Right hindlimb (tissue), 1 donor: ENCODE measurements at places on chromosomes 12 and 14.

GRCh38 chr14:51445001-51445390 is 204.9 kb downstream of the TMX1 start:
- no peak for DNase-seq

GRCh38 chr12:19437996-19438395 is 1.3 kb upstream of the AEBP2 start:
- no peak for DNase-seq

DNA sequence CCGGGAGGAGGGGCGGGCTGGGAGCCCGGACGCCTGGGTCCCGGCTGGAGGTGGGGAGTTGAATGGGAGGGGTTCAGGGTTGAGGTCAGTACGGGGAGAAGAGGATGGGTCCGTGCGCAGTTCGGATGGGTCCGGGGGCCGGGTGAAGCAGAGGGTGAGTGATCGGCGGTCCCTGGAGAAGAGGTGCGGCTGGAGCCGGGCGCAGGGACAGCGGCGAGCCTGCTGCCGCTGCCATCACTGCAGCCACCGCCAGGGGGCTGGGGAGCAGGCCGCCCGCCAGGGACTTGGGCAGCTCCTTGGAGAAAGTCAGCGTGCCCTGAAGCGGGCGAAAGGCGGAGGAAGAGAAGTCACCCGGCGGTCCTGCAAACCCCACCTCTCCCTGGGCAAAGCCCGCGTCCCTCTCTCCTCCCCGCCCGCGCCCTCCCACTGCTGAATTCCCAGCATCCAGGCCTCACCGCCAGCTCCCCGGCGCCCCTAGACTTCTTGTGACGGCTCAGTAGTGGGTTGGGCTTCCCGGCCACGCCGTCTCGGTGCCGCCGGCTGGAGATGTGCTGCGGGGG is 6.0 kb upstream of the GPR84 start:
- peak; percentile 90 for DNase-seq

- DNase-seq, result no peak
These were observed 127.1 kb downstream of the GTF2A1 start for GRCh38 chr14:81093651-81094050.

DNA sequence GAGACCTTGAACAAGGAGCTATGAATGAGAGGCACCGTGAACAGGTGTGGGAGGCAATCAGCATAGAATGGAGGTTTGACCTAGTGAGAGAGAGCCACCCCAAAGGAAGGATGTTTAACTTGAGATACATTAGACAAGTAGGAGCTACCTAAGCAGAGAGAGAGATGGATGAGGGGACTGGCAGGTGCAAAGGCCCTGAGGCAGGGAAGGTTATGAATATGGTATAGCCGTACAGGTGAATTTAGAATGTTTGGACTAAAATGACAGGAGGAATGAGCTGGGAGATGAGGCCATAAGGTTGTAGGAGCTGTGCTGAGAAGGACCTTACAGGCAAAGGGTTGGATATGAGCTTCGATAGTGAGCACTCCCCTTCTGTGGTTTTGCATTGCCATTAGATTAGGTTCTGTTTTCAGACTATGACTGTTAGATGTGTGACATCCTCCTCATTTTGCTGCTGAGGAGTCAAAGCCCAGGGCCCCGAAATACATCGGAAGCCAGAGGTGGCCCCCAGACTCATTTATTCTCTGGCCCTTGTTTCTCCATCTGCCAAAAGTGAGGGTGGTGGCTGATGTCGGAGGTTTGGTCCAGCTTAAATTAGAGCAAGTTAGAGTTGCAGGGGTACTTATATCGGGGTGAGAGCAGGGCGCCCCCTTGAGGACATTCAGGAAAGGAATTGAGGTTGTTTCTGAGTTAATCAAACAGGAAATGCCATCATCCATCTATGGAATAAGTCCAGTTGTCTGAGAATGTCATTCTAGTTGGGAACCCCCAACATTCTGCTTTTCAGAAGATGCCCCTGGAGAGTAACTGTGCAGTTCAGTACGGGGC is 29.4 kb downstream of the SLC24A4 start:
- DNase-seq, result no peak

DNA sequence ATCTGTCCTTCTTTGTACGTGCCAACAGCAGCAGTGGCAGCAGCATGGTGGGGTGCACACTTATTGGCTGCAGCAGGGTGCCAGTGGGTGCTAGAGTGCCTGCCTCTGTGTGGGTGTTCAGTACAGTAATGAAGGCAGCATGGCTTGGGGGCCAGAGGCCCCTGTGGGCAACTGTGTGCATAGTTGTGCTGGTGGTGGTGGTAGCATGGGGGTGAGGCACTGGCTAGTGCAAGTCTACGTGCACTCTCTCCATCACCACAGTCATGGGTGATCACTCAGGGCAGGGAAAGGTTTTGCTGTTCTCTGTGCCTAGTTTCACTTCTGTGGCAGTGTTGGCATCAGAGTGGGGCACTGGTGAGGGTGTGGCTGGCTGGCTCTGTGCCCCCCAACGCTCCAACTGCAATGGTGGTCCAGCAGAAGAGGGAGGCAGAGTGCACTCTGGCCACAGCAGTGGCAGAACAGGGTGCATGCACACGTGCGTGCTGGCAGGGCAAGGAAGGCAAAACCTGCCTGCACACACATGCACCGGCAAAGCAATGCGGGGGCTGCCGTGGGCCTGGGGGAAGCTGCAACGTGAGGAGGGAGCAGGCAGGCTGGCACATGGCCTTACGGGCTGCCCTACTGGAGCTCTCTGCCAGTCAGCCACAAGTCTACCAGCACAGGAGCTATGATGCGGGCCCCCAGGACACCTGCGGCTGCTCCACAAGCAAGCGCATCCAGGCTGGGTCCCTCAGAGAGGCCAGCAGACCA is 60.1 kb downstream of the CRACR2A start:
- DNase-seq, result no peak

GRCh38 chr14:84864548-84865271 is 665.2 kb upstream of the FLRT2 start:
- no peak for DNase-seq

DNA sequence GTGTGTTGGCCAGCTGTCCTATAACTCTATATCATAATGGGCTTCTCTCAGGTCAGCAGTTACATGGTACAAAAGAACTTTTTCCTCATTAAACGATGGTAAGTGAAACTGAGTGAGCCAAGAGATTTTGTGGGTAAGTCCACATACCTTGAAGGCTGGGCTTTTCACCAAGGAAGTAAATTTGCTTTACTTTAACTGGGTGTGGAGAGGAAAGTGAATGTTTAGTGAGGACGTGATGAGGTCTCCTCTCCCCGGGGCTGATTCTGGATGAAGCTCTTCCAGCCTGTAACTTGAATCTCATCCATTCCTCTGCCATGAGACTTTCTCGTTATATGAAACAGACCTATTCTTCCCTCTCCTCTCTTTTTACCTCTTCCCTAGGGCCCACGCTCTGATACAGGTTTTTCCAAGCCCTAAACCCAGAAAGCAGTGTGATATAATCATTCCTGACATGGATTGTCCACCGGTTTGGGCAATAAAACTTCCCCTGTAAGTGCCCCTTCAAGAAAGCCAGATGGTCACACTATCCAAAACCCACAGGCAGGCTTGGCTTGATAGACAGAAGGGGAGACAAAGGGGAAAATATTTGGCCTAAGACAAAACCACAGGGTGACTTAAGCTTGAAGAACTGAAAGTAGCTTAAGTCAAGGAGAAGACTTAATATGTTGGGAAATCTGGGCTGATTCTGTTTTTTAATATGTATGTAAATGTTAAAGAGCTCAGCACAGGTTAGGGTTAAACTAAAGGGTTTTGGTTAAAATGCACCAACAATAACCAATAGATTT is 50.3 kb downstream of the CIT start:
- peak; percentile 20 for DNase-seq

DNA sequence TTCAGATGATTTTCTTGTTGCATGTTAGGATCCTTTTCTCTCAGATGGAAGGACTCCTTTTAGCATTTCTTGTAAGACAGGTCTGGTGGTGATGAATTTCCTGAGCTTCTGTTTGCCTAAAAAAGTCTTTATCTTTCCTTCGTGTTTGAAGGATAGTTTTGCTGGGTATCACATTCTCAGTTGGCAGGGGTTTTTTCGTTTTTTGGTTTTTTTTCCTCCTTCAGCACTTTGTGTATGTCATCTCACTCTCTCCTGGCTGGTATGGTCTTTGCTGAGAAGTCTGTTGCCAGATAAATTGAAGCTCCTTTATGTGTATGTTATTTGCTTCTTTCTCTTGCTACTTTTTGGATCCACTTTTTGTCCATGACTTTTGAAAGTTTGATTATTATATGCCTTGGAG is 15.6 kb upstream of the TXNRD1 start:
- DNase-seq, result no peak

DNA sequence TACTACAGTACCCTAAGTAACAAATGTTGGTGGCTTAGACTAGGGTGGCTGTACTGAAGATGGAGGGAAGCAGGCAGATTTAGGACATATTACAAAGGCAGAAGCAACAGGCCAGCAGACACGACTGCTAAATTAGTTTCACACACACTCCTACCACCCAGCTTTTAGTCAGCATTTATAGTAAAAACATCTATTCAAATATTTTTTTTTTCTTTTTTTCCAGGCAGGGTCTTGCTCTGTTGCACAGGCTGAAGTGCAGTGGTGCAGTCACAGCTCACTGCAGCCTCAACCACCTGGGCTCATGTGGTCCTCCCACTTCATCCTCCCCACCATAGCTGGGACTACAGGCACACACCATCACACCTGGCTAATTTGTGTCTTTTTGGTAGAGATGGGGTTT is 72.9 kb downstream of the CDK17 start:
- DNase-seq, result no peak

DNA sequence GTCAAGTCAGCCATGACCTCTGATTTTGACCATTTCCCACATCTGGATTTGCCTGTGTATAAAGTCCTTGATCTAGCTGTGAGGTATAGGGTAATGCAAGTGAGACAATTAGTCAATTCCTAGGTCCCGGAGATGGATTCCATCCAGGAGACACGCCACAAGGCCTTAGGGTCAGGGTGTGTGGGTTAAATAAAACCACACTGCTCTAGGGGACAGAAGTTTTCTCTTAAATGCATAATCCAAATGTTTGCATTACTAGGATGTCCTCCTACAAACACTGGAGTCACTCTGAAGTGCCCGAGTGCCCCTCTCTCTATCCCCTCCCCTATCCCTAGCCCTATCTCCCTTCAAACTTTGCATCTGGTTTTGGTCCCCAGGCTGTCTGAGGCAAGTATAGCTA is 26.8 kb downstream of the LRIG3 start:
- DNase-seq, result no peak

GRCh38 chr14:32364941-32365340 is 35.8 kb downstream of the AKAP6 start:
- DNase-seq, result no peak
